ENCODE measurements at places on chromosomes 5 and 9. TPM values are rescaled to one million over a fixed set of nuclear protein-coding genes. Genes with fewer than 3 reads are reported as not detected.

GRCh38 chr5:178627259-178627598 is 379 bp upstream of the CLK4 start:
- no peak for DNase-seq

Gene PCDHA3
- 0.59 TPM for total RNA-seq

DNA sequence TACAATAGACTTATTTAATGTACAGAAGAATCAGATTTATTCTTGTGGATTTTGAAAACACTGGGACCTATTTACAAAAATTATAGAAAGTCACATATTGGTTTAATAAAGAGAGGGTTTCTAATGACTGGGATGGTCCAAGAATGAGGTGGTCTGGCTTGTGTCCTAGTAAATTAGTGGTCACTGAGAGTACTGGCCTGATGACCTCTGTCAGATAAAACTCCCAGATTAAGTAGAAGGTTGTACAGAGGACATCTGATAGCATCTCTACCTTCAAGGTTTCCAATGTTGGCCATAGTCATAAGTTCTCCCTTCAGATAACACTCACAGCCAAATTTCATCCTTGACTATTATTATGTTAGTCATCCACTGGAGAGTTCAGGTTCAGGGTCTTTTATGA is 692.9 kb downstream of the MTRR start:
- DNase-seq = no peak

Gene LCN15
- not detected for total RNA-seq

DNA sequence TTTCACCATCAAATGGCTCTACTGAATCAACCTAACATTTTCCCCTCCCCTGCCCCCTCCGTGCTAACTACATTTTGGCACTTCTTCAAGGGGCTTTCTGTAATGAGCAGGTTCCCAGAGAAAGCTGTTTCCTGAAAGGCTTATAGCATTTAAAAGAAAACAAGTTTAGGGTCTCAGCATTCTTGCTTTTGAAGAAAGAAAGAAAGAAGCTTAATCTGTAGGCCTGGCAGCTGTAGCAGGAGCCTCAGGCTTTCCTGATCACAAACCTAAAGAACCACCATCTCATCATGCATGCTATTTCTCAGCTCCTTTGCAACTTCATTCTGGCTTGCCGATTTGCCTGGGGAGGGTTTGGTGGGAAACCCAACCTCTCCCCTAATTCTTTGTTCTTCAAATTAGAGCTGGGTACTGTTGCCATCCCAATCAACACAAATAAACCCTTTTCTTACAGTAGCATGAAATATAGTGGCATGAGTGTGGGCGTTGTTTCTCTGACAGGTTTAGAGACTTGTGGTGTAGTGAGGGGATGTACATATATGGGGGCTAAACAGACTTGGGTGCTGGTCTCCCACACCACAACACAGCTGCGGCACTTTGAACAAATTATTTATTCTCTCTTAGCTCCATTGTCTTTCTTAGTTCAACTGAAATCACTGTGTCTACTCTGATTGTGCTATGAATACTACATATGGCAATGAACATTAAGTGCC is 160.5 kb upstream of the TNC start:
- no peak for DNase-seq

DNA sequence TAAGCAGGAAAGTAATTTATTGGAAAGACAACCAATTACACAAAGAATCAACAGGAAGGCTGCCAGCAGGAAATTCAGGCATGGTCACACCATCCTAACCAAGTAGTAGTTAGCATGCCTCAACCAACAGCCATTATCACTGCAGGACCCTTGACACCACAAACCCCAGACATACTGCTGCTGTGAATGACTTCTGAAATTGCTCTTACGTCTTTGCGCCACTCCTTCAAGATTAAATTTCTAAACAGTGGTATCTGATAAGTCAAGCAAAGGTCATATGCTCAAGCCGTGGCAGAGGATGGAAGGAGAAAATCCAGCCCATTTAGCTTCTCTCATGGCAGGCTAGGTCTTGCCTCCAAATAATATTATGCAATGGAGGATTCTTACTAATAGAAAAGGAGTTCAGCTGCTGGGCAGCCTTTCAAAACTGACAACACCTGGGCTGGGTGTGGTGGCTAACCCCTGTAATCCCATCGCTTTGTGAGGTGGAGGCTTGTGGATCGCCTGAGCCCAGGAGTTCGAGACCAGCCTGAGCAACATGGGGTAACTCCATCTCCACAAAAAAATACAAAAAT is 5.0 kb upstream of the PTGER4 start:
- no peak for DNase-seq
